ENCODE measurements at places on chromosomes 12 and 14.

DNA sequence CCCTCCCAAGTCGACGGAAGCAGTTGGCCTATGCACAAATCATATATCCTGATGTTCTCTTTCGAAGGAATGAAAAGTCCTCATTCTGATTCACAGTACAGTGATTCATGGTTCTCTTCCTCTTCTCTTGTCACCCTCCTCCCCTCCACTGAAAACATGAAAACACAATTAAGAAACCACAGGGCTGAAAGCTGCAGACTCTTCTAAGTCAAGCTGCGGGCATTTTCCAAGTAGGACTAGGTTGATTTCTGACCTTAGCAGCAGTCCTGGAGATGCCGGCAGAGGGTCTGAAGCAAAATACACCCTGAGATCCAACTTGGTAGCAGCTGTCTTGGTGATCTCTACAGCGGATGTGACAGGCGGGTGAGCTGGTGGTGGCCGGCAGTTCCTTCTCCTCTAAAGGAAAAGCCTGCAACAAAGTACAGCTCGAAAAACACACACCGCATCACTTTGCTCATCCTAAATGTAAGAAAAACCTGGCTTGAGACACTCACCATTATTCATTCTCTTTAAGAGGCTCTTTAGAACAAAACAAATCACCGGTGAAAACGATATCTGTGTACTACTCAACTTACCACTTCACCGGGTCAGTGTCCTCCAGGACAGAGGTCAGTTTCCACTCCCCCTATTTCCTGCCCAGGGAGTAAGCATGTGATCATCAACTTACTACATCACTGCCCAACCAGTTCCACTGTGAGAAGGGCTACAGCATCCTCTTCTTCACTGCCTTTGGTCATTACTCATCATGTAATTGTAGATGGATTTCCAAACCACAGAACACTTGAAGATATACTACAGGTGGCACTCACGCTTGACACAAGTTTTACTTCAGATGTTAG lies 6.0 kb downstream of the TMCC3 start:
- peak; percentile 73 for ATAC-seq

DNA sequence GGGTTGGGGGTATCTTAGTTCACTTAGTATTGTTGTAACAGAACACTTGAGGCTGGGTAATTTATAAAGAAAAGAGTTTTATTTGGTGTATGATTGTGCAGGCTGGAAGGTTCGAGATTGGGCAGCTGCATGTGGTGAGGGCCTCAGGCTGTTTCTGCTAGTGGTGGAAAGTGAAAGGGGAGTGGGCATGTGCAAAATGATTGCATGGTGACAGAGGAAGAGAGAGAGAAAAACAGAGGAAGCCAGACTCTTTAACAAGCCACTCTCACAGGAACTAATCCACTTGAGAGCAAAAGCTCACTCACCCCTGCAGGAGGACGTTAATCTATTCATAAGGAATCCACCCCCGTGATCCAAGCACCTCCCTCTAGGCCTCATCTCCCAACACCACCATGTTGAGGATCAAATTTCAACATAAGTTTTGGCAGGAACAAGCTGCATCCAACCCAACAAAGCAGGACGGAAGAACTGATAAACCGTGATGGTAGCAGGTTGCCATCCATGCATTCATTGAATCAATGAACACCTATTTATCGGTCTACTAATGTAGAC lies 165.0 kb upstream of the GZMB start:
- no peak for ATAC-seq

GRCh38 chr12:78249578-78249977 lies 418.9 kb downstream of the NAV3 start:
- ATAC-seq = no peak

GRCh38 chr12:43836475-43836989 lies 651 bp downstream of the TMEM117 start:
- ATAC-seq = peak; percentile 29

- no peak for ATAC-seq
Observed at GRCh38 chr12:67333649-67334048, 64.5 kb downstream of the CAND1 start.

- no peak for ATAC-seq
Observed at GRCh38 chr12:54341378-54342300, 16.7 kb downstream of the COPZ1 start.

- ATAC-seq = no peak
Observed at GRCh38 chr12:112851024-112851777, 55.6 kb upstream of the OAS1 start.

DNA sequence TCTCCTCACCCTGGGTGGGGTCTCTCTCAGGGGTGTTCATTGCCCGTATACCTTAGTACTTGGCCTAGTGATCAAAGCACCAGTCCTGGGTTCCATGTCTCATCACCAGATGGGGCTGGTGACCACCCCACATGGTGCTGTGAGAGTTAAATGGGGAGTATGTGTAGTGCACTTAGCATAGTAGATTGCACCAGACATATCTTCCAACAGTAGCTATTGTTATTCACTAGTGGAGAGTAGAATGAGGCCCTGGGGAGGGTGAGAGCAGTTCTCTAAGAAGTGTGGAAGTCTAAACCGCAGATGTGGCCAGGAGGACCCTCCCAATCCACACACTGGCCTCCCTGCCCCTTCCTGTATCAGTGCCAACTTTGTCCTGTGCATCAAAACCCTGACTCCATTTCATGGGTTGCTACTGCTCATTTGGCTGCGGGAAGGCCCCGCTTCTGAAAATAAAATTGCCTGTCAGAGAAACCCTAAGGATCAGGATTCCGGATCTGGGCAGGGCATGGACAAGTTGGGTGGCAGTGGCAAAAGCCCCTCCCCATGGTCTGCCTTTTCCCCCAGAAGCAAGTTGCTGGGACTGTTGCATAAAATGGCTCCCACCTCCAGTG lies 4.4 kb downstream of the CD9 start:
- ATAC-seq = no peak

DNA sequence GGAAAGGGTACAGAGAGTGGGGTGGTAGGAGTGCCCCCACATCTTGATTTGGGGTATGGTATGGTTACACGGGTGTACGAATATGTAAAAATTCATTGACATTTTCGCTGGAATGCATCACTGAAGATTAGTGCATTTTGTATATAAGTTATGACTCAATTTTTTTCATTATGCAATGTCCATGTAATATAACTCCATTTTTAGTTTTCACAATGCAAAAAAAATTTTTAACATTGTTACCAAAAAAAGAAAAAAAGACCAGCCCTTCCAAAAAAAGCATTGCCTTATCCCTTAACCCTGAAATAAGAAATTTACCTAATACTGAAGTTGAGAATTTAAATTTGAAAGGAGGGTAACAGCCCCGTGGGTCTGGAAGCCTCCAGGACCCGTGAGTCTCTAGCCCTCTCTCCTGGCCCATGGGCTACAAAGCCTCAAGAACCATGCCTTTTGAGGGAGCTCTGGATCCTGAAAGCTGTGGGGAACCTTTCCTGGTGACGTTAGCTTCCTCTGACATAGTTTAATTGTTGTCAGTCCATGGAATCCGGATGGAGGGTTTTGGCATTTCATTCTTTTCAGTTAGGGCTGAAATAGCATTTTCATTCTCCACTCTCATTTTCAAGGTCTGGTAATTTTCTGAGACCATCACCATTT lies 55.6 kb upstream of the ACTN1 start:
- no peak for ATAC-seq

GRCh38 chr14:53764846-53765245 lies 191.8 kb downstream of the BMP4 start:
- no peak for ATAC-seq

DNA sequence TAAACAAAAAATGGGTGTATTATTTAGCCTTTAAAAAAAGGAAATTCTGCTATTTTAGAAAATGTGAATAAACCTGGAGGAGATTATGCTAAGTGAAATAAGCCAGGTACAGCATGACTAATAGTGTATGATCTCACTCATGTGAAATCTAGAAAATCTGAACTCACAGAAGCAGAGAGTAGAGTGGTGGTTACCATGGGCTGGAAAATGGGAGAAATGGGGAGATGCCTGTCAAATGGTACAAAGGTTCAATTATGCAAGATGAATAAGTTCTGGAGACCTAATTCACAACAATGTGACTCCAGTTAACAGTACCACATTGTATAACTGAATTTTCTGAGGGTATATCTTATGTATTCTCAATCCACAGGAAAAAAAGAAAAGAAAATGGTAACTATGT lies 17.4 kb upstream of the LEMD3 start:
- no peak for ATAC-seq

DNA sequence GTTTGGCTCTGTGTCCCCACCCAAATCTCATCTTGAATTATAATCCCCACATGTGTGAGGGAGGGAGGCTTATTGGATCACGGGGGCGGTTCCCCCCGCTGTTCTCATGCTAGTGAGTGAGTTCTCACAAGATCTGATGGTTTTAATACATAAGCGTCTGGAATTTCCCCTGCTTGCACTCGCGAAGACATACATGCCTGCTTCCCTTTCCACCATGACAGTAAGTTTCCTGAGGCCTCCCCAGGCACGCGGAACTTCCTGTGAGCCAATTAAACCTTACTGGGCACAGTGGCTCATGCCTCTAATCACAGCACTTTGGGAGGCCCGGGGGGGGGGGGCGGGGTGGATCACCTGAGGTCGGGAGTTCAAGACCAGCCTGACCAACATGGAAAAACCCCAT lies 60.8 kb downstream of the R3HDM2 start:
- no peak for ATAC-seq

GRCh38 chr12:75631831-75632230 lies 120.4 kb upstream of the KRR1 start:
- no peak for ATAC-seq

DNA sequence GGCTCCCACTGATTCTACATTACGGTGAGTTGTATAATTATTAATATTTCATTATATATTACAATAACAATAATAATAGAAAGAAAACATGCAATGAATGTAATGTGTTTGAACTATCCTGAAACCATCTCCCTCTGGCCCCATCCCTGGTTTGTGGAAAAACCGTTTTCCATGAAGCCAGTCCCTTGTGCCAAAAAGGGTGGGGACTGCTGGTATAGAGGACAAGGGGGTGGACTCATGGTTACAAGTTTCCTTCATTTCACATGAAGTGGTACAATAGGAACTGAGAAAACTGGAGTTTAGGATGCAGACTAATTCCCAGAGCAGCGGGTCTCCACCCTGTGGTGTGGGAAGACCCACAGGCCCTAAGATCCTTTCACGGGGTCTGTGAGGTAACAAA lies 3.0 kb upstream of the C1RL start:
- no peak for ATAC-seq

- ATAC-seq = no peak
Observed at GRCh38 chr12:1470051-1470450, 124.3 kb downstream of the FBXL14 start.

- no peak for ATAC-seq
Observed at GRCh38 chr14:96168581-96168980, 36.1 kb upstream of the BDKRB2 start.

GRCh38 chr14:23182372-23183157 lies 895 bp downstream of the SLC7A8 start:
- ATAC-seq = peak; percentile 88

DNA sequence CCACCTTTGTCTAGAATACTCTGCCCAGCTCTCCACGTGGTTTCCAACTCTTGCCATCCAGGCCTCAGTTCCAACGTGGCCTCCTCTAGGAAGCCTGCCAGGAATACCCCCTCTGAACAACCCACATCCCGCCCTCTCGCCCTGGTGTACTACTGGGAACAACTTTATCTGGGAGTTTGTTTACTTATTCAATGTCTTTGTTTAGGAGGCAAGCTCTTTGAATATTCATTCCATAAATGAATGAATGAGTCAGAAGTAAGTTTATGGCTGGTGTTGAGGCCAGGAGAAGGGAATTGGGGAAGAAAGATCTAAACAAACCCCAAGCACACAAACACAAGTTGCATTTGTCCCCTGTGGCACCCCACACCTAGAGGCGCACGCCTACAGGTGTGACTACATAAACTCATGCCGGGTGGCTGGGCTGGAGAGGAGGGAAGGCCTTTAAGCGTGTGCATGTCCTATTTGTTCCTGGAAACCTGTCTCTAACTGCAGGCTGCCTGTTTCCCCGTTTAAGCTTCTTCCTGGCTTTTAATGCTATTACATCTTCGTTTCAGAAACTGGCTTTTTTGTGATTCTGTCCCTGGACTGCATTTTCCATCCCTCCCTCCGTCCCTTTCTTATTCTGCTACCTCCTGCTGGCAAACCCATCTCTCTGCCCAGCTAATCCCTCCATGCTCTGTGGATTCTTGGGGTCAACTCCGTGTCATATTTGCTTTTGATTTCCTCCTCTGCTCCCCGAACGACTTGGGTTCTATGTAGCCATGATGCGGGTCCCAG lies 57.9 kb downstream of the FZD10 start:
- no peak for ATAC-seq

- ATAC-seq = no peak
Observed at GRCh38 chr12:63995512-63995911, 151.0 kb downstream of the SRGAP1 start.

DNA sequence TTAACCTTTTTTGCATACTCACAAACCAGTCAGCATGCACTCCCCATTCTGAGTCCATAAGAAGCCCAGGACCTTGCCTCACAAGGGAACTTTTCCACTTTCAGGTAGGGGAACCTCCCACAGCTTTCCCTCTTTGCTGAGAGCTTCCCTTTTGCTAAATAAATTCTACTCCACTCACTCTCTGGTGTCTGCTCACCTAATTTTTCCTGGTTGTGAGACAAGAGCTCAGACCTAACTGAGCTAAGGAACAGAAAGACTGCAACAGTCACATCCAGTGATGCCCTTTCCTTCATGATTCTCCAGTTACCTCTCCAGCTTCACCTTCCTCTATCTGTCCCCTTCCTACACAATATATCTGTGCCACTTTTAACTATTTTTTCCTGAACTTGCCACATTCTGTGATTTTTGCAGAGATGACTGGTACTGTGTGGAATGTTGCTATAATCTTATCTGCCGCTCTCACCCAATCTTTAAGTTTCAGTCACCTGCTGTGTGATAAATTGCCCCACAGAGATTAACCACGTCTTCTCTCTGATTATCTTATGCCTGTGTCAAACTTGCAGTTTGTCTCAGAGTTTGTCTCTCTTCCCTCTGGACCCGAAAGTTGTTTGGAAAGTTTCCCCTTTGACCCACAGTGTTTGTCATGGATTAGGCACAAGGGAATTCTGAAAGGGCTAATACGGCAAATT lies 737.1 kb upstream of the FLRT2 start:
- ATAC-seq = no peak

DNA sequence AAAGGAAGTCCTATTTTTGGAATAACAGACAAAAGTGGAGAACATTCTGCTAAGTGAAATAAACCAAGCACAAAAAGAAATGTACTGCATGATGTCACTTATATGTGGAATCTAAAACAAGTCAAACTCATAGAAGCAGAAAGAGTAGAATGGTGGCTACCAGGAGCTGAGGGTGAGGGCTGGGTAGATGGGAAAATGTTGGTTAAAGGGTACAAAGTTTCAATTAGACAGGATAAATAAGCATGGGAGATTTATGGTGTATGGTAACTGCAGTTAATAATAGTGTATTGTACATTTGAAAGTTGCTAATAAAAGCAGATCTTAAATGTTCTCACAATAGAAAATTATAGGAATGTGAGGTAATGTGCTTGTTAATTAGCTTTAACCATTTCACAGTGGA lies 12.8 kb downstream of the LUM start:
- no peak for ATAC-seq

GRCh38 chr12:116323406-116324386 lies 46.2 kb upstream of the MED13L start:
- ATAC-seq = peak; percentile 79

Measured in activated T-helper 17 cell treated with anti-CD3 and anti-CD28 coated beads, Interleukin-2, amount 50 U/mL, for 72 hours (primary cell).